ENCODE measurements at places on chromosomes 11 and 22.

- DNase-seq = no peak
These were observed 24.3 kb upstream of the GLYATL1 start for GRCh38 chr11:58914821-58915543.

DNA sequence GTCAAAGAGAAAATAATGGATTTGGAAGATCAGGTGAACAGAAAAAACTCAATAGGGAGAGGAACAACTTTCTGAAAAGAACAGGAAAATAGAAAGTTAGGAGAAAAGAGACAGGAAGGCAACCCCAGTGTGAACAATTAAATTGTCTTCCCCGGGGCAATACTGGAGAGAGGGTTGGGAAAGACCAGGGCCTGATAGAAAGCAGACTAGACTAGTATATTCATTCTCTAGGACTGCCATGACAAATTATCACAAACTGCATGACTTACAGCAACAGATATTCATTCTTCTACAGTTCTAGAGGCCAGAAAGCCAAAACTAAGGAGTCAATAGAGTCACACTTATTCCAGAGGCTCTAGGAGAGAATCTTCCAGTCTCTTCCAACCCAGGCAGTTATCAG, 482.8 kb downstream of the SOX6 start:
- no peak for DNase-seq

GRCh38 chr22:32920032-32920628, 118.6 kb downstream of the TIMP3 start:
- no peak for DNase-seq

GRCh38 chr11:10192036-10192435, 102.0 kb downstream of the SBF2 start:
- no peak for DNase-seq

- DNase-seq = no peak
These were observed 47.7 kb upstream of the SYT7 start for GRCh38 chr11:61628662-61628970.

DNA sequence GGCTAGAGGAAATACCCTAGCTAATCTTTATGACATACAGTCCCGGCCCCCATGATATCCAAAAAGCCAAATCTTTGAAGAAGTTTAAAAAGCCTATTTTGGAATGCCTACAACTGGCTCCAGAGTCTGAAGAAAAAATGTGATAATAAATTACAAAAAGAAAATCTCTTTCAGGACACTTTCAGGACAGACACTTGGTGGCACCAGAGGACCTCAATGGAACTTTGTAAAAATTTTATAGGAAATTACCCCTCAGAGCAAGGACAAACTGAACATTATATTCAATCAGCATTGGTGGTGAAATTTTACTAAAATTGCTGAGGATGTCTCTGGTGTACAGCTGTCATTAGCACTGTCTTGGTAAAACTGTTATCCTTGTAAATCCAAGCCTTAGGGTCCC, 81.0 kb downstream of the CCDC73 start:
- DNase-seq = peak; percentile 8

- DNase-seq = no peak
These were observed 33.4 kb upstream of the ATXN10 start for GRCh38 chr22:45638197-45638596.

DNA sequence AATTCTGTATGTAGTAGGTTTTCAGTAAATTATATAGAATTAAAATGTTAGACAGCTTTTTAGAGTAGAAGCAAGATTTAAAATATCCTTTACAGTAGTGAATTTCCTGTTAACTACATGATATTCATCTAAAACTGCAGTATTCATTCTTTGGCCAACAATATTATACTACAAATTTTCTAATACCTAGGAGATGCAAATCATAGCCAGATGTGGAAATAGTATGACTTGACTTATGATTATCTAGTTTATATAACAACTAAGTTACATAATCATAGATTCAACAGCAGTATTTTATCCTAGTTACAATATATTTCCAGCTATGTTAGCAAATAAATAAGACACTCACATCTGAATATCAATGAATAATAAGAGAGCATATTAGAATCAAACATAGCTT, 163.2 kb downstream of the MSANTD4 start:
- DNase-seq = no peak

DNA sequence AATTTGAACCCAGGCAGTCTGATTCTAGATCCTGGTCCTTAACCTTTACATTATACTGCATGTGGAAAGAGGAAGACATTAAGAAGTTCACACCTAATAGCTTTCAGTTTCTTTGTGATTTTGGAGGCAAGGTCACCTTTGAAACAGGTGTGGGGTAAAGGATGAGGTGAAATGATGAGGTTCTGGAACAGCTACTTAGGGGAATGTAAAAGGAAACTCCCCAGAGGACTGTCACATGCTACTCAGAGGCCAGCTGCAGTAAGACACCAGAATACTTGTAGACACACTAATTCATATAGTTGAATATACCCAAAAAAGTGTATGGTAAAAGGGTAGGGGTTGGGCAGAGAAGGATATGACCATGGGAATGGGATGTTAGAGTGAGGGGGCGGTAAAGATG, 5.4 kb downstream of the APIP start:
- no peak for DNase-seq

Measured in HCT116 (cell line).